Epithelial cell of esophagus (primary cell): ENCODE measurements at places on chromosomes 6 and 20.

DNA sequence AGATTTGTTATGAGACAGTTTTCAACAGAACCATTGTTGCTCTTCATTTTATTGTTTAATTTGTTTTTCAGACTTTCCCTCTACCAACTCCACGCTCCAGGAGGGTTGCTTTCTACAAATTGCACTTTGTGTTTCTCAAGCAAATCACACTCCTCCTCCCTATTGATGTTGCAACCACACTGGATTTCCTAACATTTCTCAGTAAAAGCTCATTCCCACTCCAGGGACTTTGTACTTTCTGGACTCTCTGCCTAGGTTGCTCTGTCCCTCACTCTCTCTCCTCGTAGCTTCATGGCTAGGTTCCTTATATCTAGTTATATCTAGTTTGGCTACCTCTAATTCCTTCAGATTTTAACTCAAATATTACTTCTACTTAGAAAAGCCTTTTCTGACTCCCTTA lies 20.3 kb downstream of the PGK2 start:
- DNase-seq, result no peak

DNA sequence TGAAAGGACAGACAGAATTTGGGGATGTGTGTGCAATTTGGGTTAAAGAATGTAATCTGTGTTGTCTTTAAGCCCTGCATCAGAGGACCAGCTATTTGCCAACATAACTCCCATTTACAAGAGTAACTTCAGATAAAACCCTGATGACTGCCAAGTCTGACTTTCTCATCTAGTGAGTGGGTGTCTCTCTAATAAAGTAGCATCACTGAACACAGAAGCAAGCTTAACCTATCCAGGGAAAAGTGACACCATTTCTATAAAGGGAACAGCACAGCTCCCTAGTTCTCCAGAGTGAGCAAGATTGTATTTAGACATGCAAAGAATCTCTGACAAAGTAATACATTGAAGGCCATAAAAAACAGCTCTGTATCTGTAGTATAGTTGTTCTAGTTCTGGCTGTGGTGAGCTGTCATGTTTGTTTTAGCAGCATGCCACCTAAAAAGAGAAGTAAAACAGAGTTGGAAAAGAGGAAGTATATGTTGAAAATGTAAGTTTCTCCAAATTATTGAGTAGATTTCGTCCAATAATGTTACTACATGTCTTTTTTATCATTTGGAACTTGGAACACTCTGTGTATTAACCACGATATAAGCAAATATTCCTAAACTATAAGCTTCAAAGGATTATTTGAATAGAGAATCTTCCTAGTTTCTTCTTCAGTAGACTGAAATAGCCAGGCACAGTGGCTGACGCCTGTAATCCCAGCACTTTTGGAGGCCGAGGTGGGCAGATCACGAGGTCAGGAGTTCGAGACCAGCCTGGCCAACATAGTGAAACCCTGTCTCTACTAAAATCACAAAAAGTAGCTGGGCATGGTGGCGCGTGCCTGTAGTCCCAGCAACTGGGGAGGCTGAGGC lies 8.8 kb upstream of the PIM1 start:
- DNase-seq, result no peak

GRCh38 chr6:22668307-22668706 lies 98.9 kb downstream of the HDGFL1 start:
- no peak for DNase-seq

DNA sequence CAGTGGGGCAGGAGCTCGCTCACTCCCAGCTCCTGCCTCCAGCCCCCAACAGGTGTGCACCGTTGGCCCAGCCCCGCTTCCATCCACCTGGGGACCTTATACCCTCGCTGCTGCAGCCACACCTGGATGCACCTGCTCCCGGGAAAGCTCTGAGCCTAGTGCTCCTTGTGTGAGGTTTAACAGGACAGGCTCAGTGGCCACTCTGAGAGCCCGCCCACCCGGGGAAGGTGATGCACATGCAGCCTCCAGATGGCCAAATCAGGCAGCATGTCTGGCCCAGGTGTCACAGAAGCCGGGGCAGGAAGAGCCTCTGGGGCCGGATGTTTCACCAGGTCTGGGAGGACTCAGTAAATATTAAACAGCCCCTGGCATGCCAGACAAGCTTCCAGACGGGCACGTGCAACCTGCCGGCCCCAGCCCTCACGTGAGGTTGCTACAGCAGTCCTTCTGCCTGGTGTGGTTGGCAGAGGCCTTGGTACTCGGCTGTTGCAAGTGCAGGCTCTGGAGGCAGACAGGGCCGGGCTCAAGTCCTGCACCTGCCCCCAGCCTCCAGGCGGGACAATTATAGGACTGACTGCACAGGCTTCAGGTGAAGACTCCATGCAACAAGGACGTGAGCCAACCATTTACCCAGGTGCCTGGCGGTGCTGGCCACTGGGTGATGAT lies 66.9 kb downstream of the RIPOR3 start:
- DNase-seq, result peak; percentile 57

DNA sequence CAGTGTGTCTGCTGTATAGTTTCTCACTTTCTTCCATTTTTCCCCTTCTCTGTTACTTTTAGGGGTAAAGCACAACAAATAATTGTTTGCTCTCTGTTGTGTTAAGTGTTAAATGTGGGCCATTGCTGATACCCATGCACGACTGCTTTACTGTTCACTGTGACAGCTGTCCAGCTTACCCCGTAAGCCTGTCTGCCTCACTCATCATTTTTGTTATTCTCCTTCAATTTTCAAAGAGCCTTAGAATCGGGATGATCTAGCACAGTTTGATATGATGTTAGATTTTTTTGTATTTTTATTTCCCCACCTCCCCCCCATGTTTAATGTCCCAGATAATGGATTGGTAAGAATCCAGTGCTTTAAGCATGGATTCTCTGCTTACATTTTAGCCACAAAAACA lies 41.2 kb upstream of the MLIP start:
- DNase-seq, result no peak

GRCh38 chr6:164546263-164546662 lies 763.1 kb downstream of the C6orf118 start:
- no peak for DNase-seq

DNA sequence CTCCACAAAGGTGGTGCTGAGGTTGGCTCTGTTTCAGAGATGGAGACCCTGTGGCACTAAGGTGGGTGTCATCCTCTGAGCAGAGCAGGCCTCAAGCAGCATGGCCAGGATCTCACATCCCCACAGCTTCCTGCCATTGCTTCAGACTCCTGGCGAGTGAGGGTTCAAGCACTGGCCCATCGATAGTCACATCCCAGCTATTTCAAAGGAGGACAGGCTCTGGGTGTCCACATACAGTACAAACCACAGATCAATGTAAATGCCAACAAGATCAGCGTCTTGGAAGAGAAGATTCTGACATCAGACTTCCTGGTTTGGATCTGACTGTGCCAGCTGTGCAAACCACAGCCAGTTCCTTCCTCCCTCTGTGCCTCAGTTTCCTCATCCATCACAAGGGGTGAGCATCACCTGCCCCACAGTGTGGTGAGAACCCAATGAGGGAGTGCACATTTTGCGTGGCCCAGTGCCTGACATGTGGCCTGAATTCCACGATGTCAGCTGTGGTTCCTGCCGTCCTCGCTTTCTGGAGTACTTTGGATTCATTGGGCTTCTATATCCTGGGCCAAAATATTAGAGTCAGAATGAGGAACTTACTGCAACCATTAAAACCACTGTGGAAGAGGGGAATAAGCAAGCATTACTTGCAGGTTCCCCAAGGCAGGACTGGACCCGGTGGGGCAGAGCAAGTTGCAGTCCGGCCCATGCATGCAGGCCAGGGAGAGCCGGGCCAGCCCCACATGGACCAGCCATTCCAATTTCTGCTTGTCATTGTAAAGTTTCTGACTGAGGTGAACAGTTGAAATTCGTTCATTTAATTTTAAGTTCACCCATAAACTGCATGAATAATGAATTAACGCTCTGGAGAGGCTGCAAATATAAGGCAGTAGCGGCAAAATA lies 236.0 kb downstream of the TTLL2 start:
- no peak for DNase-seq

GRCh38 chr6:150079604-150080003 lies 10.7 kb upstream of the ULBP3 start:
- no peak for DNase-seq

DNA sequence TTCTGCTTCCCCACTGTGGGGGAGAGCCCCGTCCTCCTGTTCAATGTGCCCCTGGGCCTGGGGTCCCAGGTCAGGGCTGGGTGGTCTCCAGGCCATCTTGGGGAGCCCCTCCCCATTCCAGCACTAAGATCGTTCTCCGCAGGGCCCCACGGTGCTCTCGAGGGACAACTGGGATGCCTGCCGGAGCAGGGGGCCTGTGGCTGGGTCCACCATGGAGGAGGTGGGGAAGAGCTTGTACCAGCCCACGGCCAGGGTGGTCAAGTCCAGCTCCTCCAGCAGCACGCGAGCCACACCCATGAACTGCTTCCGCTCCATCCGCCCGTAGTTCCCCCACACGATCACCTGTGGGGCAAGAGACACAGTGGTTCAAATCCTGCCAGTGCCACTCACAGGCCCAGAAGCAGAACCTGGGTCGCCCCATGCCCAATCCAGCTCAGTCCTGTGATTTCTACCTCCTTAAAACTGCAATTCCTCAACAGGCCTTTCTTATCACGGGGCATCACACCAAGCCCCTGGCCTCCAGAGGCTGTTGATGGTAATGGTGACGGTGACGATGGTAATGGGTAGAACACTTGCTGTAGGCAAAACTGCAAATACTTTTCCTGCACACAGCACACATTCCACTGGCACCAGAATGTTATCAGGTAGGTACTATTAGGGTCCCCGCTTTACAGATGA lies 10.5 kb downstream of the KCNK15 start:
- DNase-seq, result no peak

GRCh38 chr6:41170547-41171160 lies 7.7 kb upstream of the TREM2 start:
- DNase-seq, result no peak

DNA sequence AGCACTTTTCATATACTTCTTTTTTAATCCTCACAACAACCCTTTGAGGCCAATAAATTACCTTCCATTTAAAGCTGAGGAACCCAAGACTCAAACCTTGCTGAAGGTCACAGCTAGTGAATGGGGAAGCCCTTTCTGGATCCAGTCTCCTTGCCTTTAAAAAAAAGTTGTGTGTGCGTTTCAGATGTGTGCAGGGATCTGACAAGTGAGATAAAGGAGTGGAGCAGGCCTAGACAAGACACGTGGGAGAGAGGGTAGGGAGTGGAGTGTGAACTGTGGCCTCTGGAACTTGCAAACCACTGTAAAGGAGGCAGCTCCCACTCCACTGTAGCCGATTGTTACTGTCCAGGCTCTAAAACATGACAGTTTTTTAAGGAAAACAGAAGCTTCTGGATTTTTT lies 1.9 kb downstream of the KLHL32 start:
- DNase-seq, result no peak

GRCh38 chr20:57173041-57173440 lies 93.4 kb downstream of the BMP7 start:
- no peak for DNase-seq

- DNase-seq, result no peak
Observed at GRCh38 chr6:134662077-134662700, 287.7 kb downstream of the ALDH8A1 start.

DNA sequence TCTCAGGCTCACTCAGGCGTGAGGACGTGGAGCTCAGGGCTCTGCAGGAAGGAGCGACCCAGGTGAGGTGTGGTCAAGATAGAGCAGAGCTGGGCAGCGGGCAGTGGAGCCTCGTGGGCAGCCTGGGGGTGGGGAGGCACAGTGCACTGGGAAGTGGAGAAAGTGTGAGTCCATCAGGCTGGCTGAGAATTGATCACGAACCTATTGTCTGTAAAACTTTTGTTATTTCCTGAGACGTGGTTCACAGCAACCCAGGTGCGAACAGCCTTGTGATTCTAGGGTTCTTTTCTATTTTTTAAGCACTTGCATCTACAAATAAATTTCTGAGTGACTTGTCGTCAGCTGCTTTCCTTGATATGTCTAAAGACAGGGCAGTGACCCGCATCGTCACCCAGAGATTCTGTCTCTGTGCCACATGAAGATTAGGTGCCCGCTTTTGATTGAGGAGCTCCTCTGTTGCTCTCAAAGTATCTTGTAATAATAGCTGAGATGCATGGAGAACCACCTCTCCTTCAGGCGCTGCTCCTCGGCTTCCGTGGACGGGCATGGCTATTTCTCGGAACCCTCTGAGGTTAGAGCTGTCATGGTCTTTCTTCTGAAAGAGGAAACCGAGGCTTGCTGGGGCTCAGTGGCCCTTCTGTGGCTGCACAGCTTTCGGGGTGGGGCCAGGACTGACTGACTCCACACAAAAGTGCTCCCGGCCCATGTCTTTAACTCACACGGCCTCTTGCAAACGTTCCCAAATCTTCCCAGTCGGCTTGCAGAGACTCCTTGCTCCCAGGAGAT lies 662 bp upstream of the CCR6 start:
- no peak for DNase-seq

DNA sequence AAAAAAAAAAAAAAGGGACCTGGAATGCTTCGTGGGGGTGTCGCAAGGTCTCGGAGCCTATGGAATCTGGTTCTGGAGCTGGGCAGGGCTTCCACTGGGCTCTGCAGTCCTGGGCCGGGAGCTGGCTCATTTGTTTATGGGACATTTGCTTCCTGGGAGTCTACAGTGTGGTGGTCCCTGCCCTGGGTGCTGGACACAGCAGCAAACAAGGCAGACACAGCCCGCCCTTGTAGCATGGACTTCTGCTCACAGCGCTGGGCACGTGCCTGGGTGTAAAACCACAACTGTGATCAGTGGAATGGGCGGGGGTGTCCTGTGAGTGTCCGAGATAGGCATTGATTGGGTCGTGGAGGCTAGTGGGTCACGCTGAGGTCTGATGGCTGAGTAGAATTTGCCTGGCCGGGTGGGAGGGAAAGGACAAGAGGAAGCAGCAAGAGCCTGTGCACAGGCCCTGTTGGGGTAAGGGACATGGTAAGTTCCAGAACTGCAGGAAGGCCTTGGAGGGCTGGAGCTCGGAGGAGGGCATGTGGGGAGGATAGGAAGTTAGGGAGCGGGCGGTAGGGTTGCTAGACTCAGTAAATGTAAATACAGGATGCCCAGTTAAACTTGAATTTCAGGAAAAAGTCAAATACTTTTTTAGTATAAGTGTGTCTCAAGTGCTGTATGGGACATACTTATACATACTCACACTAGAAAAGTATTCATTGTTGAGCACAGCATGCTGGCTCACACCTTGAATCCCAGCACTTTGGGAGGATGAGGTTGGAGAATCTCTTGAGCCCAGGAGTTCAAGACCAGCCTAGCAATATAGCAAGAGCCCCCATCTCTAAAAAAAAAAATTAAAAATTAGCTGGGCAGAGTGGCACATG lies 61.3 kb upstream of the PMEPA1 start:
- no peak for DNase-seq

- DNase-seq, result no peak
Observed at GRCh38 chr6:93176070-93176469, 243.3 kb downstream of the EPHA7 start.

DNA sequence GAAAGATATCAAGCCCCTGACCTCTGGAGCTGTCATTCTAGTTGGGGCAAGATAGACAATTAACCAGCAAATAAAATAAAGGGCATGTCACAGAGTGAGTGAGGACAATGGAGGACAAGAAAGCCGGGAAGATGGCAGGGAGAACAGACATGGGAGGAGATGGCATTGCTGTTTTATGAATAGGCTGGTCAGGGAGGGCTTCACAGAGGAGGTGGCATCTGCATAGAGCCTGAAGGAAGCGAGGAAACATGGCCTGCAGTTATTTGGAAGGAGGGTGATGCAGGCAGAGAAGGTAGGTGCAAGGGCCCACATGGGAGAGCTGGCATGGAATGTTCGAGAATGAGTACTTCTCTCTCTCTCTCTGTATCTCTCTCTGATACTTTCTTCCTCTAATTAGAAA lies 63.7 kb downstream of the EFCAB8 start:
- no peak for DNase-seq
